Heart left ventricle (tissue), 16 donors: ENCODE measurements at places on chromosomes 2 and 18. TPM values are rescaled to one million over a fixed set of nuclear protein-coding genes. Genes with fewer than 3 reads are reported as not detected.

- peak; percentile 83 for DNase-seq
These were observed 913 bp upstream of the TRABD2A start for GRCh38 chr2:84881581-84882413.

Gene ADAM23
- 34.1 TPM for polyA plus RNA-seq

GRCh38 chr2:60317844-60318243 lies 235.6 kb downstream of the BCL11A start:
- DNase-seq = no peak

Gene NMUR1
- 0.23 TPM for polyA plus RNA-seq

Gene GTF2A1L
- polyA plus RNA-seq = 0.14 TPM

Gene DNPEP
- 69.6 TPM for polyA plus RNA-seq
